ENCODE measurements at places on chromosomes 12 and 14.

DNA sequence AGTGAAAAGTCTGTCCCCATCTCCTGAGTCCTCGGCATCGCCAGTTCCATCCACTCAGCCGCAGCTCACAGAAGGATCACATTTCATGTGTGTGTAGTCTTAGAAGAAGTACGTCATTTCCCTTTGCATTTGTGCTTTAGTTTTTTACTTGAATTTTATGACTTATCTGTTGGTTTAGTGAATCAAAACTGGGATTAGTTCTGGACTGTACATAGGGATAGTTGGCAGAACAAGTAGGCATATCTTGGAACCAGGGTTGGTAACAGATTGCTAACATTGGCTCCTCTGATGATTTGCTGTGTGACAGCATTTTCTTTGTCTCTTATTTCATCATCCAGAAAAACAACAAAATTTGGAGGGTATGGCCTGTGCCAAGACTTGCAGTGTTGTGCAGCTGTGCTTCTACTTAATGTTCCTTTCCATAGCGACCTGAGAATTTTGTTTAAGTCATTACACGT is 69.6 kb upstream of the AEBP2 start:
- no peak for DNase-seq

DNA sequence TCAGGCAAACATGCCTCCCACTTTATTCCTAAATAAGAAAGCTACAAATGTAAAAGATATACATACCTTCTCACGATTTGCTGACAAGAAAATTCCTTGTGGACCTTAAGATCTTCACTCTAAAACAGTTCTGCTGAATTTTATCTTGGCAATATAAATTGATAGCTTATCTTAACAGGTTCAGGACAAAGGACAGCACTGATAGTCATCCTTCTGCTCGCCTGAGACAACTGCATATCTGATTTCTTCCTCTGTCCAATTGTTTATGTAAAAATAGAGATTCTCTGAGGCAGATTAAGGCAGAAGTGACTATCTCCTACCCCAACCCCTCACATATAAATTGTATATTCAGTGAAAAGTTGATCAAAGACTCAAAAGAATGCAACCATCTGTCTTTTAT is 44.9 kb downstream of the CAPZA3 start:
- DNase-seq, result no peak

DNA sequence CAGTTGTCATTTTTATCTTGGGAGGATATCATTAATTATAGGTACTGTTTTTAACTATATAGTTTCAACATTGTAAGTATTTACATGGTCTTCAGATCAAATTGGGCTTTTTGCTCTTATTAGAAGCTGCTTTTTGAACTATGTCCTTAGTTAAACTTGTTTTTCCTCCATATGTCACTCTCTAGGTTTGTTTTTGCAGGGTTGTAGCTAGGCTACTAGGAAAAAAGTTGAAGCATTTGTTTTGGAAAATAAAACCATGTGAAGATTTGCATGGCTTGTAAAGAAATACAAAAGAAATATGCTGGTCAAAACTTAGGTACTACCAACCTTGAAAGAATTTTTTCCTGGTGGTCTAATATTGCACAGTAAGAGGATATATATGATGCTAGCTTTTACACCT is 3.4 kb downstream of the ARID2 start:
- no peak for DNase-seq

GRCh38 chr12:120200364-120200800 is 529 bp downstream of the RPLP0 start:
- no peak for DNase-seq

GRCh38 chr12:91123236-91123916 is 12.1 kb upstream of the LUM start:
- no peak for DNase-seq

GRCh38 chr12:67077617-67078016 is 191.5 kb upstream of the CAND1 start:
- no peak for DNase-seq

DNA sequence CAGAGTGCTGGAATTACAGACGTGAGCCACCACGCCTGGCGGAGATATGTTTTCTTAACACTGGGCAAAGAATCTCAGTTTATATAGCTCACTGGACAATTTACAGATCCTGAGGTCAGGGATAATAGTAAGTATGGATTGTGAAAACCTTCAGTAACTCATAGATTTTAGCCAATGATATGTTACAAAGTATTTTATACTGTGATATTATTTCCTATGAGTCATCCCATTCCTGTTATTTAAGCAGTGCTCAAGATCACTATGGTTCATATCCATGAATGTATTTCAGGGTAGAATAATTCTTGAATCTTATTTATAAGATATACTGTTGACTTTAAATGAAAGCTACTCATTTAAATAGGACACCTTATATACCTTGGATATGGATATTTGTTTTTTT is 107.2 kb downstream of the RAD51B start:
- no peak for DNase-seq

DNA sequence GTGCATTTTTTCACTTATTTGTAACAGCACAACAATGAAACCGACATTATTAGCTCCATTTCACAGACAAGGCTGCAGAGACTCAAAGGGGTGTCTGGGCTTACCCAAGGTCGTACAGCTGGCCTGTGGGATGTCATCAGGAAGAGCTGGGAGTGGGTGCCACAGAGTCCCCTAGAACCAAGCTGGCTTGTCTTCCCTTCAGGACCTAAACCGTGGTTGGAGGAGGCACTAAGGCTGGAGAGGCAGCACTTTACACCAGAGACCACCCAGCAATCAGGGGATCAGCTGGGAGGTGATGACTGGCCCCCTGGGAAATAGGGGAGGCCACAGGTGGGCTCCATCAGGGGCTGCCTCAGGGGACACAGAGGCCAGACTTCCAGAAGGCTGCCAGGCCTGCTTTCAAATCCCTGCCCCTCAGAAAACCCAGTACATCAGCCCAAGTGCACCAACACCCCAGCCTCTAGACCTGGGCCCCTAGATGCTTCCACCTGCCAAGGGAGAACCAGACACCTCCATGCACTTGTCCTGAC is 28.3 kb downstream of the DIO3 start:
- DNase-seq, result peak; percentile 40

GRCh38 chr12:57165741-57166140 is 18.3 kb upstream of the LRP1-AS start:
- DNase-seq, result no peak

GRCh38 chr12:87363497-87364084 is 665.6 kb downstream of the C12orf50 start:
- no peak for DNase-seq

DNA sequence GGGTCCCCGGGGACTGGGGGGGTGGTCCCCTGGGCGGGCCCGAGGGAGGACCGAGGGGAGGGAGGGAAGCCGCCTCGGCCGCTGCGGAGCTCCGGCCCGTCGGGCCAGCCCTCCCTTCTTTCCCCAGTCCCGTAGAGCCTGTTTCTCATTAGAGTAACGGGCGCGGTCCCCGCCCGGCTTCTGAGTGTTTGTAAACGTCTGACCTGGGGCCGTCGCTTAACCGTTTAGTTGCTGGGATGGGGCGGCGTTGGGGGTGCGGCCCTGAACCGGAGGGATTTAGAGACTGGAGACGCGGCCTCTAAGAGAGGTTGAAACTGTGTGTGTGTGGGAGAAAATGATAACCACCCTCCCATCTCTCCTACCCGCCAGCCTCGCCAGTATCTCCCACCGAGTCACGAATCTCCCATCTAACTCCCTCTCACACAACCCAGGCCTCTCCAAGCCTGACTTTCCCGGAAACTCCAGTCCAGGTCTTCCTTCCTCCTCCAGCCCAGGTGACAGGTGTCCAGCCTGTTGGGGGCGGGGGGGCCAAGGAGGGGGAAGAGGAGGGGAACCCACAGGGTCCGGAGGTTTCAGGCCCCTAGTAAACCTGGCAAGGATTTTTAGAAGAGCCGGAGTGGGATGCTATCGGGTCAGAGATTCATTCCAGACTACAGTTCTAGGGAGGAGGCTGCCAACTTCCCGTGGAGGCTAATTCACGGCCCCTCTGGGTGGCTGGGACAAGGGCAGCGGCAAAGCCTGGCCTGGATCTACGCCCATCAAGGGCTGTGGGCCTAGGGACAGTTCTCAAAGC is 1.1 kb upstream of the NFATC4 start:
- peak; percentile 93 for DNase-seq

- DNase-seq, result peak; percentile 94
These were observed 54.5 kb downstream of the VCPKMT start for GRCh38 chr14:50061664-50062437.

GRCh38 chr12:46574847-46575246 is 202.3 kb upstream of the SLC38A2 start:
- DNase-seq, result no peak

- DNase-seq, result no peak
These were observed 23.4 kb upstream of the PRPF39 start for GRCh38 chr14:45060551-45060950.

DNA sequence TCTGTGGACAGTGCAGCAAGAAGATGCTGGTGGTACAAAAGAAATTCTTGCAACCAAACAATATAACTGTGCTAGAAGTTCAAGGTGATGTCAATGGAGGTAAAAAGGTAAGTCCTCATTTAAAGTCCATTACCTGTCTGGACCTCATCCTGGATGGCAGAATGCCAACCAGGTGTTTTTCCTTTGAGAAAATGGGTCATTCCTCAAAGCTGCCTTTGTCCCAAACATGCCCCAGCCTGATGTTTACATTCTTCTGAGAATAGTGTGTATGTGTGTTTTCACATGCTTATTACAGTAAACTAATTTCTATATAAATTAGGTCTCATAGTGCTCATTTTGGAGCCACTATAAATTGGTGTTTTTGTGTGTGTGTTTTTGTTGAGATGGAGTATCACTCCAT is 24.9 kb downstream of the ACTR6 start:
- DNase-seq, result no peak

GRCh38 chr14:58739674-58740073 is 101.9 kb downstream of the DACT1 start:
- DNase-seq, result no peak

DNA sequence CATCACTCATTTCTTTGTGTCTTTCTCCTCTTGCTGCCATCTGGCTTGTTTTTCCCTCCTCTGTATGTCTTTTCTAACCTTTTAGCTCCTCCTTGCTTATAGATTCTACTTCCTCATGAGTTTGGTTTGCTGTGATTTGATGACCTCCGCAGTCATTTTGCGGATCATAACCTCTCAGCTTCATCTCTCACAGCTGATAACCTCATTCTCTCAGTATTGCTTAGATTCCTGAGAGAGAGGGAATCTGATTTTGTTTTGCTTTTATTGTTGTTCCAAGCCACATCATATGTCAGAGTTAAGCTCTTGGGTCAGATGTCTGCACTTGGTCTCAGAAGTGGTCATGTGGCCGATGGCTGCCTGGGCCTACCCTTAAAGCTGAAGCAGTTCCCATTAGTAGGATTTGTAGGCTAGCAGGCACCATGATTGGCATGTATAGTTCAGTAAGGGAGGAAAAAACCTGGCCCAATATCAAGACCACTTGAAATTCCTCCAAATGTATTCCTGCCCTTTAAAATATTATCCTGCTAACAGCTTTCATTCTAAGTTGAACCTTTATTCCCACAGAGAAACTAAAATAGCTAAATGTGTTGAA is 13.5 kb downstream of the ZNF664 start:
- DNase-seq, result no peak

- DNase-seq, result no peak
These were observed 44.0 kb upstream of the HIF1A start for GRCh38 chr14:61651355-61651754.

GRCh38 chr12:118456741-118457140 is 80.4 kb downstream of the SUDS3 start:
- no peak for DNase-seq

GRCh38 chr12:71725011-71725410 is 29.7 kb upstream of the RAB21 start:
- no peak for DNase-seq

- no peak for DNase-seq
These were observed 46.7 kb upstream of the FICD start for GRCh38 chr12:108468196-108468968.

GRCh38 chr12:31682136-31682962 is 22.9 kb downstream of the ETFBKMT start:
- peak; percentile 83 for DNase-seq

GRCh38 chr14:53751650-53752049 is 205.0 kb downstream of the BMP4 start:
- no peak for DNase-seq

DNA sequence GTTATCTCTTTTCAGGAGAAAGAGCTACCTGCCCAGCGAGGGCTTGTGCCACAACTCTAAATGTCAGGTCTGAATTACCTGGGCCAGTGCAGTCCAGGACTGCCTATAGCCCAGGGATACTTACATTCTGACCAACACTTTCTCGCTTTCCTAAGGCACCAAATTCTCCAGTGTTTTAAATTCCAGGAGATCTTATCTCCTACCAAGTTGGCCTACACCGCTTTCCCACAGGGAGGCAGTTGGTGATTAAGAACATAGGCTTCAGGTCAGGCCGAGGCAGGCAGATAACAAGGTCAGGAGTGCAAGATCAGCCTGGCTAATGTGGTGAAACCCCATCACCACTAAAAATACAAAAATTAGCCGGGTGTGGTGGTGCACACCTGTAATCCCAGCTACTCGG is 41.1 kb downstream of the RPS29 start:
- no peak for DNase-seq

DNA sequence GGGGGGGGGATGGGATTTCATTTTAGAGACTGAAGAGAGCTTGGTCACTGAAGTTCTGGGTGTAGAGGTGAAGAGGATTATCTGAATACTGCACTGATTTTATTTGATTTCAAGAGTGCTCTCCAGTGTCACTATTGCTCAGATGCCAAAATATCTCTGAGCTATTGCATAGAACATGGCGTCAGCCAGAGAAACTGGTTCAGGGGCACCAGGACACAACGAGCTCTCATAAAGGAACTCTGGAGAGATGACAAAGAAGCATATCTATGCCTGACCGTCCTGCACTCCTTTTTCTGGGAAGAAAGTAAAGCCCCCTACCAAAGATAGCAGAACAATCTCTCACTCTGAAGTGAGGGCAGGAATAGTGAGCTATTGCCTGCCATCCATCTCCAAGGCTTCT is 2.0 kb downstream of the SLC7A8 start:
- no peak for DNase-seq

DNA sequence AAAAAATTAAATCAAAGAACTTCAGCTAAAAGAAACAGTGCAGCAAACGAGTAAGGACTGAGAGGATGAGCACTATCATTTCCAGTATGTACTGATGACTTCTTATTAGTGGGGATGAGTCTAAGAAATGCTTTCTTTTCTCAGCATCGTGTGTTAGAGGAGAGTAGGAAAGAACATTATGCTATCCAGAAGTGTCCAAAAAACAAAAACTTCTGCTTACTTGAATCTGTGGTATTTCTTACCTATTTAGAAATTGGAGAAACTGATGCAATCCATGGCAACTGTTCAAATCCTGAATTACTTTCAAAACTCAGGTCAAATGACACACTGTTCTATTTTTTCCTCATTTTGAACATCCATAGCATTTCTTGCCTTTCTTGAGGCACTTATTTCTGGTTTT is 23.7 kb downstream of the ABCD2 start:
- DNase-seq, result no peak

DNA sequence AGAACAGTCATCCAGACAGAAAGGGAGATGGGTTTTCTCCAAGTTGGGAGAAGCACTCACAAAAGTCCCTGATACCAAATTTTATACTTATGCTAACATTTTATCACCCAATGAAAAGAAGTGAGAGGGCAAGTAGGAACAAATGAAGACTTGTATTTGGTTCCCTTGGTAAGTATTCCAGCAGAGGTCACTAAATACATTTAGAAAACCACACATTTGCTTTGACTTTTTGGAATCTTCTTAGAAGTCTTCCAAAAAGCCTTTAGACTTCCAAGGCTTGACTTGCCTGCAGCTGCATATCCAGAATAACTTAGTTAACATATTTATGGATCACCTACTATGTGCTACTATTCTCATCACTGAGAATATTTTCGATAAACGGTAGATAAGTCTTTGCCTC is 3.1 kb upstream of the GYS2 start:
- DNase-seq, result no peak

Measured in spleen (tissue), 13 donors.